Common myeloid progenitor, CD34-positive (primary cell): ENCODE measurements at places on chromosomes 13 and 19.
A peak's percentile ranks its signal among the peaks of the same experiment; 100 is the strongest.

DNA sequence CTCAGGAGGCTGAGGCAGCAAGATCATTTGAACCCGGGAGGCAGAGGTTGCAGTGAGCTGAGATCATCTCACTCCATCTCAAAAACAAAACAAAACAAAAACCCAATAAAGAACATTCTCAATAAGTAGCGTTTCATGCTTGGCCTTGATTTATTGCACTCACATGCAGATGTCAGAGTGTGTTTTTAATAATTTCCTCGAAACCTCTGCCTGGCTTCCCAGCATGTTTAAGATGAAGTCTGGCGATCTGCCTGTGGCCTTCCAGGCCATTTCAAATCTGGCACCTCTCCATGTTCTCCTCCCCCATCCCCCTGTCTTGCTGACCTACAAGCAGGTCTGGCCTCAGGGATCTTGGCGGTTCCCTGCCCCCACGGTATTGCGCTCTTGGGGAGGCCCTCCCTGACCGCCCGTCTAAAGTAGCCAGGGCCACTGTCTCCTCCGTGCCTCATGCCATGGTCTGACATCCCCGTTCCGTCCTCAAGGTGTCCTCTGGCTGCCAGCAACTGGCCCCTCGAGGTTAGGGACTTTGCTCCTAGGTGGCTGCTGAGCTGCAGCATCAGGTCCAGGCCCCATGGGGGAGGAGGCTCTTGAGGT is 1.6 kb downstream of the WDR88 start:
- no peak for DNase-seq

GRCh38 chr19:28414748-28415147 is 798.2 kb downstream of the UQCRFS1 start:
- DNase-seq: no peak

- DNase-seq: no peak
Observed at GRCh38 chr19:3880471-3881271, at the start of gene ATCAY. Gene ATCAY, plus strand, starts transcription at chr19:3880685. Its CDS starts 5,083 bp downstream, at chr19:3885768.

GRCh38 chr13:79904581-79904980 is 423.6 kb downstream of the NDFIP2 start:
- DNase-seq: no peak

GRCh38 chr13:108313382-108313781 is 43.9 kb downstream of the TNFSF13B start:
- no peak for DNase-seq

GRCh38 chr19:32203161-32203560 is 142.2 kb upstream of the ZNF507 start:
- DNase-seq: no peak

DNA sequence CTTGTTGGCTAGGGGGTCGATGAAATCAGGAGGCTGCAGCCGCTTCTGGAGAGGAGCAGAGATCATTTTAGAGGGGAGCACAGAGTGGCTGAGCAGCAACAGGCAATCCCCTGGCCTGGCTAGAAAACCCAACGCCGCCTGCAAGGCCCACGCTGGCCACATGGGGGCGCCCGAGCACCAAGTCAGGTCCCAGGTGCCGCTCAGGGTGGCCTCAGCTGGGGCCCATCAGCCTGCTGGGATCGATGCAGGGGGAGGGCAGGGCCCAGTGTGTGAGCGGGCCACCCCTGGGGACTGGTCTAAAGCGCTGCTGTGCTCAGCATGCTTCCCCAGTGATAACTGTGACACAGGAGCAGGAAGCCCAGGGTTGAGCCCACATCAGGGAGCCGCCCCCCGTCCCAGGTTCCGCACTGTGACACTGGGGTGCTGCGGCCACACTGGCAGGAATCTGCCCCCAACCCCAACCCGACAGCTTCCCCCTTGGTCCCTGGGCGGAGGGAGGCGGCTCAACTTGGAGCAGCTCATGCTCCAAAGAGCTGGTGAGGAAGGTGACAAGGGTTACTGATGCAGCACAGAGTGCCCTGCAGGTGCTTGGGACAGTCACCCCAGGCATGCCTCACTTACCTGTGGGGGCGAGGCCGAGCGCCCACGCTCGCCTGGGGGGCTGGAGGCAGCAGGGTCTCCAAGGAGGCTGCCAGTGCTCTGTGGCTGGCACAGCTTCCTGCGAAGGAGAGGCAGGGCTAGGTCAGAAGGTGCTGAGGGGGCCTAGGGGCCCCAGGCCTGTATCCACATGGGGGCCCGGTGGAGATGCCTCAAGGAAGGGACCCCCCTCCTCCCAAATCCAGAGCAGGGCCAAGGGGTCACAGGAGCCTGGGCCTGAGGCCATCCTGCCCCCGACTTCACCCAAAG is 13.3 kb upstream of the ISYNA1 start:
- DNase-seq: peak; percentile 72

DNA sequence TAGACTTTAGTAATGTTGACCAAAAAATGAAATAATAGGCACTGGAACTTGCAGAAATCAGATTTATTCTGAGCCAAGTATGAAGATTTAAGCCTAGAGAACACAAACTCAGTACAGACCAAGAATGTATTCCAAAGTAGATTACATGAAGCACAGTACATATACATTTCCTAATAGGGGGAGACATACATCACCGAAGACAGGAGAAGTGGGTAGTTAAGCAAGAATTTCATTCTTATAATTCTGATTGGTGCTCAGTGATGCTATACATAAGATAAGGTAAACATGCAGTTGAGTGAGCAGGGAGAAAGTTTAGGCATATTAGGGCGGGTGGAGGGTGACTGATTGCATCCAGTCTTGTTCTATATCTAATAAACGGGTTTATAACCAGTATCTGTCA is 2218.8 kb downstream of the PCDH9 start:
- no peak for DNase-seq

- DNase-seq: no peak
Observed at GRCh38 chr13:30966101-30966500, 33.6 kb downstream of the TEX26 start.

GRCh38 chr19:39679791-39680168 is 24.1 kb downstream of the LGALS16 start:
- no peak for DNase-seq

- DNase-seq: no peak
Observed at GRCh38 chr19:8639821-8640401, 9.5 kb downstream of the NFILZ start.

DNA sequence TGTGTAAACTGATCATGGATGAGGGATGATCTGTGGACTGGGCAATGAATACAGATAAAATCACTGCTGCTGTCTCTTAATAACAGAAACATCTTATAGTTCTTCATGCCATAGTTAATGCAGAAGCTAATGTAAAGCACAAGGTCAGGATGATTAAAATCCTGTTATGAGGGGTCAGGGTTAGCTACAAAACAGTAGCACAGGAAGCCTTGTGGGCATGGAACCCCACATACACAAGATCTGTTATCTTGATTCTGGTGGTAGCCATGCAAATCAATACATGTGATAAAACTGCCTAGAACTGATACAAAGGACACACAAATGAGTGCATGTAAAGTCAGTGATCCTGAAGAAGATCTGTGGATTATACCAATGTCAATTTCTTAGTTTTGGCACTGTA is 96.4 kb downstream of the KLF12 start:
- no peak for DNase-seq

- DNase-seq: no peak
Observed at GRCh38 chr13:113942591-113943103, 31.2 kb downstream of the C13orf46 start.

- no peak for DNase-seq
Observed at GRCh38 chr13:48220592-48220980, 12.4 kb upstream of the ITM2B start.

- DNase-seq: no peak
Observed at GRCh38 chr19:44753932-44754749, 5.6 kb downstream of the BCL3 start.

DNA sequence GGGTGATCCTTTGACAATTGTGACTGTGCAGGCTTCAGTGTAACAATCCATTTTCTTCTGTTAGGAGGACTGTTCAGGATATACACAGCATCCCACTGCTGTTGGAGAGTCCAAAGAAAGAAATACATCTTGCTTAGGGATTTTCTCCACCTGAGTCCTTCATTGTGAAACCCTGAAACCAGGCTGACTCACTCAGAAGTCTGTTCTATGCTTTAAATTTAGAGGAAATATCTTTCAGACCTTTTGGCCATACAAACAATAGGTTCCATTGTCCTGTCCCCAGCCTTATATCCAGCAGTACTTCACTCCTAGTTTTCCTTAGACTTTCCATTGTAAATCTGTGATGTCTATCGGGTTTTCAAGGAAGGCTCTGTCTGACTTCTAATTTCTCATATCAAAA is 379.1 kb downstream of the SUCLA2 start:
- no peak for DNase-seq

GRCh38 chr13:37457612-37458011 is 141.0 kb downstream of the POSTN start:
- no peak for DNase-seq

DNA sequence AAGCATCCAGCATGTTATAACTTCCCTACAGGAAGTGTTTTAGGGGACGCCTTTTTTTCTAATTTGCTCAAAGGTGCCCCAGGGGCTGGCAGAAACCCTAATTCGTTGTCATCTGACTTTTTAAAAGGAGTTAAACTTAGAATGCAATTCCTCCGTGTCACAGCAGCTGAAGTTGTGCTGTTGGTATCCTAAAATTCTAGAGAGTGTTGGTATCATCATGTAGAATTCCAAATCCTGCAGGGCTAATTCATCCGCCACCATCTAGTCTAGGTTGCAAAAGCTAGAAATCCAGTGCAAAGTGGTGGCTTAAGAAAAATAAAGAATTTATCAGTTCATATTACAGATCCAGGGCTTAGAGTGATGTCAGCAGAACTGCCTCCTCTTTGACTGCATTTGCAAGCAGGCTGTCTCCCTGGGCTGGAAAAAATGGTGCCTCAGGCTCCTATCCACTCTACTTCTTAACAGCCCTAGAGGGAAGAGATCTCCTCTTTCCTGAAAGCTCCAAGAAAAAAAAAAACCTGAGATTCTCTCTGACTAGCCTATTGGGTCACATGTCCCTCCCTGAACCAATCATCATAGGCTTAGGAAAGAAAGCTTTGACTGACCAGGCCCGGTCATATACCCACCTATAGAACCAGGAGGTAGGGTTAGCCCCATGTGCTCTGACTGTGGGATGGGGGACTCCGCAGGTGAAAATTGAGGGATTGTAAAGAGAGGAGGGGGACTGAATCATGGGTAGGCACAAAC is 73.0 kb downstream of the MAP4K1 start:
- DNase-seq: peak; percentile 88

DNA sequence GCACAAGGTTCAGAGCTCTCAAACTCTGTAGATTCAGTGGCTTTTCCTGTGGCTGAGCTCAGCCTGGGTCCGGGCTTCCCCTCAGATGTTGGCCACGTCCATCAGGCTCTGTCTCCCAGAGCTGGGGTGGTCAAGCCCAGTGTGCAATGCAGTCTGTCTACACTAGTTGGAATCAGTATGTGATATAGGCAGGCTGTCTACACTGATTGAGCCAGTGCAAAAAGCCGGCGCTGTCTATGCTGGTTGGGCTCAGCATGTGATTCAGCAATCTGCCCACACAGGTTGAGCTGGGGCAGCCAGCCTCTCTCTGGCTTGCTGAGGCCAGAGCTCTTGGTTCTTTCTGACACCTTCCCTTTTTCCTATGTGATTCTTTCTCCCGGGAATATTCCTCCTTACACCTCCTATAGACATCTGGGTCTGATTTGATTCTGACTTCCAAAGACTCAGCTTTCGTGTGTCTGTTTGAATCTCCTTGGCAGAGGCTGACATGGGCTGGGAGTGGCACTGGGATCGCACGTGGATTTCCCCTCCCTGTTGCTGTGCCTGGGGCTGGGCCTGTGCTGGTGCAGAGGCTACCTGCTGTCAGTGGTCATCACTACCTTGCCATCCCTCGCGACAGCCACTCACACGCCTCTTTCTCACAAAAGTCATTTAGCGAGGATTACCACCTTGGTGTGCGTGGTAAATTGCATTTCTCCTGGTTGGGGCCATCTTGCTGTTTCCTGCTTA is 9.3 kb downstream of the CHST8 start:
- DNase-seq: no peak

DNA sequence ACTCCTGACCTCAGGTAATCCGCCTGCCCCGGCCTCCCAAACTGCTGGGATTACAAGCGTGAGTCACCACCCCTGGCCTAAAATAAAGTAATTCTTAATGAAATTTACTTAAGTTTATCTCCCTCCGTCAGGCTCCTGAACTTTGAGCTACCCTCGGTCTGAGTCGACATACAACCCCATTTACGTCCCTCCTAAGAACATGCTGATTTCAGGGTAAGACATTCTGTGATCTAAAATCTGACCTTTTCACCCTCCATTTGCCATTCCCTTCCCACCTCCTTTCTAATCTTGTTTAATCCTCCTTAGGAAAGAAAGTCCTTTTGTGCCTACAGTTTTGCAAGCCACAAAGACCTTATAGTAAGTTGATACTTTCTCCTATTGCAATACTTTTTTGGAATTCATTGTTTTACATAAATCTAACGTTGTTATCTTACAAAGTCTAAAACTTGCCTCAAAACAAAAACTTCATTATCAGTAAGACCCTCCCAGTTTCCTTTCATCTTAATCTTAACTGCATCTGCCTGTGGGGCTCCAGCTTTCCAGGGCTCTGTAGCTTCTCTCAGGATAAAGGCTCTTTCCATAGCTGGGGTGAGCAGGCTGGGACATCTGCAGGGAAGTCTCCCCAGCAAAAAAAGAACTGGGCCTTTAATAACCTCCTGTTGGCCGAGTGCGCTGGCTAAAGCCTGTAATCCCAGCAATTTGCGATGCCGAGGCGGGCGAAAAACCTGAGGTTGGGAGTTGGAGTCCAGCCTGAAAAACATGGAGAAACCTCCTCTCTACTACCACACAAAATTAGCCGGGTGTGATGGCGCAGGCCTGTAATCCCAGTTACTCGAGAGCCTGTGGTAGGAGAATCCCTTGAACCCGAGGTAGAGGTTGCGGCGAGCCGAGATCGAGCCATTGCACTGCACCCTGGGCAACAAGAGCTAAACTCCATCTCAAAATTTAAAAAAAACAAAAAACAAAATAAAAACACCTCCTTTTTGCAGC is 143.1 kb downstream of the ZNF737 start:
- DNase-seq: no peak

DNA sequence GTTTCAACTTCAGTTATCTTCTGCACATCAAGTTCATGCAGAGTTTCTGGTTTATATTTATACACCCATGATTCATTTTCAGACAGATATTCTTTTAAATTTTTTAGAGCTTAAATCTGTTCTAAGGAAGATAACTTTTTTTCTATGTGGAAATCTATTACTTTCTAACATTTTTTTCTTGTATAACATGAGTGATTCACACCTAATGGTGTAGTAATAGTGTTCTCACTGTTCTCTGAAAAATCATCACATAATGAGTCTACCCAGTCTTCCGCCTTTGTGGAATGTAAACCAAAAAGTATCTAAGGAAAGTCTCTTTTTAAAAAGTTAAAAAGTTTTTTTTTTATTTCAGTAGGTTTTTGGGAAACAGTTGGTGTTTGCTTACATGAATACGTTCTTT is 70.8 kb downstream of the FNDC3A start:
- DNase-seq: no peak

- no peak for DNase-seq
Observed at GRCh38 chr13:112712451-112713207, 22.8 kb downstream of the ATP11A start.

- no peak for DNase-seq
Observed at GRCh38 chr13:105513448-105513847, 1022.0 kb downstream of the EFNB2 start.
